ENCODE measurements at places on chromosomes 7 and 10.

DNA sequence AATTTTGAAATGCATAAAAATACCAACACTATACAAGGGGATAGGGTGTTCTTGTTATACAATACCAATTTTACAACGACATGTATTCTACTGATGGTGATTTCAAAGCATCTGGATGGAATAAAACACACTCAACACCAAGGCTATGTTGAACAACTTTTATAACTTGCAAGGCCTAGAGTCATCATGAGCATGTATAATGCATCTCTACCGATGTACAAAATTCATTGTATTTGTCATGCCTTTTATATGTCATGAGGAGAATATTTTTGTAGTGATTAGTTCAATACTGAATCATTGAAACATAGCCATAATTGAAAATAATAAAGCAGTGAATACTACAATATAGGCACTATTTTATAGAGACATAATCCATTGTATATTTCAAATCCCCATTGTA lies 160.2 kb downstream of the ETV1 start:
- DNase-seq = no peak

DNA sequence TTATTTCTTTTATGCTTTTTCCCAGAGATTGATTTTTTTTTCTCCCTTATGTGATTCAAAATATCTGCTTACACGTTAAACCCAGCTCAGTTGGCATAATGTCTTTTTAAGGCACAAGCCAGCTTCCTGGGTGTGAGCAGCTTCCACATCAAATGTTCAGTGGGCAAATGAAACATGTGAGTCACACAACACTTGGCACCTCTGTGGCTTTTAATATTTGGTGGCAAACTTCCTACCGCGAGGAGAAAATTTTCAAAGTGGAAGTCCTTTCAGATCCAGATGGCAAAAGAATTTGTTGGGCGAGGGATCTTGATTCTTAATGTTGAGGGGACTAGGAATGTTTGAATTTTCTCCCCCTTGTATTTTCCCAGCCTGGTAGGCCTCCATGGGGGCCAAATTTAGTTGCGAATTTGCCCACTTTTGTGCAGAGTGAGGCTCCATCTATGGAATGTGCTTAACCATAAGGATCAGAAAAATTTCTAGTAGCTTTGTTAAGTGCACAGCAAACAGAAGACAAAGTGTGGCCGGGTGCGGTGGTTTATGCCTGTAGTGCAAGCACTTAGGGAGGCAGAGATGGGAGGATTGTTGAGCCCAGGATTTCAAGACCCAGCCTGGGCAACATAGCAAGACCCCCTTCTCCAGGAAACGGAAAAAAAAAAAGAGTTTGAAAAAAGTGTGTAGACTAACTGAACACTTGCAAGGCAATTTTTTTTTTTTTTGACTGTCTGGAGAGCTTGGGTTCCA lies 31.0 kb downstream of the CUX1 start:
- DNase-seq = peak; percentile 13

GRCh38 chr7:2968616-2969397 lies 74.9 kb downstream of the CARD11 start:
- DNase-seq = no peak

- no peak for DNase-seq
These were observed 316.4 kb upstream of the C7orf33 start for GRCh38 chr7:148274118-148274517.

- no peak for DNase-seq
These were observed 307.9 kb downstream of the WDR11 start for GRCh38 chr10:121158988-121159579.

GRCh38 chr10:110168601-110169481 lies 38.6 kb upstream of the MXI1 start:
- DNase-seq = no peak

- peak; percentile 35 for DNase-seq
These were observed 37.4 kb downstream of the RASGEF1A start for GRCh38 chr10:43229208-43230061.

GRCh38 chr10:54559498-54559897 lies 241.5 kb downstream of the PCDH15 start:
- no peak for DNase-seq

DNA sequence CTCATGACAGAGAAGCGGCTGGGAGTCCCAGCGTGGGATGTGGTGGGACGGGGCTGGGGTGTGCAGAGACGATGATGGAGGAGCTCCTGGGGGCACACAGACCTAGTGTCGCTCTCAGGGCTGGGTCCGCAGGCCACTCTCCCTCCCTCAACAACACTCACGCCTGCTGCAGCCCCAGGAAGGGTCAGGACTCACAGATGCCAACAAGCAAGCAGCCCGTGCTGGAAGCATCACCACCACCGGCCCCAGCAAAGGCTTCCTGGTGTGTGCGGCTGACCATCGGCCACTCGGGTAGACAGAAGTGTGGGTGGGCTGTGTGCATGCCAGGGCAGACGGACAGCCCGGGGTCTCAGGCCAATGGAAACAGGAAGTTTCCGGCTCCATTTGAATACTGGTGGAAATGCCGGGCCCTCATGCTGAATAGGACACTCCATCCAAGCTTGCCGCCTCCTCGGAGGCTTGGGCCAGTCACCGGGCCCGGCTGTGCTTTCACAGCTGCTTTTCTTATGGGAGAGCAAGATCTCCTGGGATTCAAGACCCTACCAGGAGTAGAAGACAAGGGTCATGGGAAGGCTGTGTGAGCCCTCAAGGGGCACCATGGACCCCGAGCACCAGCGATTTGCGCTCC lies 178.1 kb downstream of the ELFN1 start:
- DNase-seq = no peak

DNA sequence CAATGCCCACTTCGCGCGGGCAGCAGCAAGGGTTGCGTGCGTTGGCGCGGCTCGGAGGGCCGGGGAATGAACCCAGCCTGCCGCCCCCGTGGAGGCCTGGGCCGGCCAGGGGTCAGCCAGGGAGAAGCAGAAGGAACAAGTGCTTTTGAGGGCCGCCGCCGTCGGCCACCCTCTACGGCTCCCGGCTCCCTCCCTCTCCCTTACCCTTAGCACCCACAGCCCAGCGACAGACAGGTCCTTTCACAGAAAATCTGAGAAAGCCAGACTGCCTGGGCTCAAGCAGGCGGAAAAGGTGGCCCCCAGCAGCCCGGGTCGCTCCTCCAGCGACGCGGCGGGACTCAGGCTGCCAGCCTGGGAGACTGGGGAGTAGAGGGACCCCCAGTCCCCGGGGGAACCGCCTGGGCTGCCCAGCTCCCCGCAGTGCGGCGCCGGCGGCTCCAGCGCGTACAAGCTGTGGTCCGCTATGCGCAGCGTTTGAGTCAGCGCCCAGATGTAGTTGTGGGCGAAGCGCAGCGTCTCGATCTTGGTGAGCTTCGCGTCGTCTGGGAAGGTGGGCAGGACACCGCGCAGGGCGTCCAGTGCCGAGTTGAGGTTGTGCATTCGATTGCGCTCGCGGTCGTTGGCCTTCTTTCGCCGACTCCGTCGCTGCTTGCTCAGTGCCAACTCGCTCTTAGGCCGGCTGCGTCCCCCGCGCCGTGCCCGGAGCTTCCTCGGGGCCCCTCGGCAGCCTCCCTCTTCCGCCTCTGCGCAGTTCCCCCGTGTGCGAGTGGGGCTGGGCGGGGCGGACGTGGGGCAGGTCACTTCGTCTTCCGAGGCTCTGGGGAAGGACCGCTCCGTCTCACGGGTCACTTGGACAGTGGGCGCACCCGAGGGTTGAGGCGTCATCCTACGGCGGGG lies 815 bp downstream of the NEUROG3 start:
- DNase-seq = no peak

DNA sequence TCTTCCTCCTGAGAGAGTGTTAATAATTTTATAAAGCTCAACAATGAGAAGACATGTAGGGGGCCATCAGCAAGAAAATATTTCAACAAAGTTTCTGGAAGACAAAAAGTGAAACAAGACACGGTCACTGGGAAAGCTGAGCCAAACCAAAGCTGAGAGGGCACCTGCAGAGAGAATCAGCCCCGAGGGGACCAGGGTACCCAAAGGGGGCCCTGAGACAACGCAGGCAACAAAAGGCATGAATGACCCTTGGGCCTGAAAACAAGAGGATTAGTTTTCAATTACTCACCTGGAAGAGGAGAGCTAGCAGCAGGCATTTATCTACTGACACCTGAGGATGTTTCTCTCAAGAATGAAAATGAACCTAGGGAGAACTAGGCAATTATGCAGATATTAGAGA lies 461.2 kb upstream of the MGMT start:
- no peak for DNase-seq

DNA sequence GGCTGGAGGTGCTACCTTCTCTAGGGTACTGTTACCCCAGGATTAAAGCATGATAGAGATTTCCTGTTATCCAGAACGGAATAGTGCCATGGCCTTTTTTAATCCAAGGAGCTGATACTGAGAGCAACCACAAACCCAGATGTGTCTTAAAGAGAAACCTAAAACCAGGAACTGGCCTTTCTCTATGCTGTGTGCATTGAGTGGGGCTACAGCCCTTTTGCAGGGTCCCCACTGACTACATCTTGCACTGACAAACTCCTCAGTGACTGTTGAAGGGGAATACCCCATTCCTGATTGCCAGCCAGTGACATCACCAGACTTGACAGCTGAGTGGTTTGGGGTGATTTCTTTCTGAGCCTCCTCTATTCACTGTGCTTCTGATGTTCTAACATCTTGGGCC lies 81.9 kb upstream of the CAPZA2 start:
- DNase-seq = no peak

GRCh38 chr10:16049050-16049449 lies 188.7 kb upstream of the MINDY3 start:
- no peak for DNase-seq

- DNase-seq = no peak
These were observed 616.3 kb upstream of the IGFBP3 start for GRCh38 chr7:46537191-46537905.

GRCh38 chr7:148906707-148907498 lies 22.8 kb upstream of the EZH2 start:
- DNase-seq = no peak

- DNase-seq = no peak
These were observed 27.6 kb downstream of the NPS start for GRCh38 chr10:127576740-127577161.

GRCh38 chr7:29623973-29624372 lies 60.3 kb downstream of the PRR15 start:
- DNase-seq = no peak

DNA sequence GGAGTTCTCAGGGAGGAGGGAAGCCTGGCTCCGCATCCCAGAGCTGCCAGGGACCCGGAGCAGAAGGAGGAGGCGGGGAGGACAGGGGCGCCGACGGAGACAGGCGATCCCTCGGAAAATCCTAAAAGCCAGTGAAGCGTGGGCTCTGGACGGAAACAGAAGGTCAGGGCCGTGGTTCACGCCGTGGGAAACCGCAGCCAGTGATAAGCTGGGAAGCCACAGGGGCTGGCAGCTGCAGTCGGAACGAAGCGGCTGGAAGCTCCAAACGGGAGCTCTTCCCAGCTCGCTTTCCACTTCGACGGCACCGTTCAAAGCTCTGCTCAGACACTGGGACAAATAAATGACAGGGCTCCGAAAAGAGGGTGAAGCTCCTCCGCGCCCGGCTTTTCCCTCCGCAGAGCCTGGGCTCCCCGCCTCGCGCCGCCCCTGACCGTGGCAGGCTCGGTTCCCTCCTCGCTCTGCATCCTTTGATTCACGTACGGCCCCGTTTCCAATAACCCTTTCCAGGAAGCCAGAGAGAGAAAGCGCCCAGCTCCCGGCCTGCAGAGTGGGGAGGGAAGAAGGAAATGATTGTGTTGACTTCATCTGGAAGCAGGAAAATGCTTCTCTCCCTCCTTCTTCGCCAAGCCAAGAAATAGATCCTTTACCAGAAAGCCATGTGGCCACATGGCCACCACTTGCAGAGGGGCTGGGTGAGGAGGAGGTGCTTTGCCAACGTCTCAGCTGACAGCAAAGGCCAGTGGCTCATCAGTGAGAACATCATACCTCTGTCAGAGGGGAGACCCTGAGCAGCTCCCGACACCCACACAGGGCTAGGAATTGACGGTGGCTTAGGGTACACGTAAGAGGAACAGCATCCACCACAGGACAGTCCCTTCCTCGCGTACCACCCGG lies 57.4 kb downstream of the ADRB1 start:
- no peak for DNase-seq

DNA sequence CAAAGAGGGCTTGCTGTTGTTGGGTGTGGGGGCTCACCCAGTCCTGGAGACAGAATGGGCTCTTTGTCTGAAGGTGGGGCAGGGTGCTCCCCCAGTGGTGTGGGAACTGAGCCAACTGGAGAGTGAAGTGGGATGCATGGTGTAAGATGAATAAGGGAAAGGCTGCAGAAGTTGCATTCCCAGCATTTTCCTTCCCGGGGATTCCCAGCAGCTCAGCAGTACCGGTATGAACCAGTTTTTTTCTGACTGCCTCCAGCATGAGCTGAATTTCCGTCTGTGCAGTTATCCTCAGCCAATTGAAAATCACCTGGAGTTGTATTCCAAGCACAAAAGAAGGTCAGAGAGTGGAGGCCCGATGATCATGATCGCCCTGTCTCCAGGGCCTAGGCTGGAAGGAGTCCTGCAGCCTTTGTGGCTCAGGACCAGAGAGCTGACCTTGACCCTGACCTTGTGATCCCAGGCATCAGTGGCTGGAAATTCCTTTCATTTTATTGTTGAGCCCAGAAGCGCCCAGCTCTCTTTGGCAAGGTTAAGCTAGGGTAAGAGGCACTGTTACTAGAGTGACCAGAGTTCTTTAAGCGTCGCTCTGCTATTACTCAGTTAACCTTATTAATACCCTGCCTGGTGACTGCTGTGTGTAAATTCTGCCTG lies 33.4 kb downstream of the OGDH start:
- DNase-seq = no peak

DNA sequence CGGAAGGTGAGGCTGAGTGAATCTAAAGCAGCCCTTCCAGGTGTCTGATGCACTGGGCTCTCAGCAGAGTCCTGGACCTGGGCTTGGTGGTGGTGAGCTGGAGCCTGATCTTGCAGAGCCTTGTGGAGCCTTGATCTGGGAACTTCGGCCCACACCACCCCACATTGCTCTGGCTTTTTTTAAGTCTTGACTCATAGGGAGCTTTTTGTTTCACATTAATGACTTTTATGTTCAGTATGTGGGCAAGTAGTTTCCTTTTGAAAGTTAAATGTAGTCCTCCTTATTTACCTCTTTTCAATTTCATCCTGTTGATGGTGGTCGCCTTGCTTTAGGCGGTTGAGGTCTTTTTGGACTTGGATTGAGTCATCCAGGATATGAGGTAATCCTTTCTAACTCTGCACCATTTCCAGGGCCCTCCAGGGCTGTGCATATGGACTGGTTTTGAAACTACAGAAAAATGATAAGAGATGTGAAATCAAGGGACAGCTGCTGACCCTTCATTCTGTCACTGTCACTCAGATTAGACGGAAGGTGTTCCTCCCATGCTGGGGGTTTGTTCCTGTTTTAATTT lies 2.9 kb upstream of the NRAP start:
- DNase-seq = no peak

DNA sequence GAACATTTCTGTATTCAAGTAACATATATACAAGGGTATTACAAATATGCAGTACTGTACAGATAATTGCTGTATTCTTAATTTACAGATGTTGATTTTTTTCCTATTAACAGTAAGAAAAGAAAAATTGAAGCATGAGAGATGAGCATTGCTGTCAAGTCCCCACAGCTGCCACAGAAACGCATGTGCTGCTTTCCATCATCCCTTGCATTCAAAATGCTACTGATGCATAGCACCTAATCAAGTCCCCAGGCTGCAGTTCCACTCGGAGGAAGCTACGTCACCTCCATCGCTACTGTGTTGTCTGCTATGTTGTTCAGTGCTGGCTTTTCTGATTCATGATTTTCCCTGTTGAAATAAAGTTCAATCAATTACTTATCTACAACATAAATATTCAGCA lies 78.2 kb downstream of the EPC1 start:
- no peak for DNase-seq

Measured in CD4-positive, alpha-beta T cell treated with Interleukin-15 for 4 hours (primary cell).